ENCODE measurements at places on chromosomes 1 and 21. TPM values are rescaled to one million over a fixed set of nuclear protein-coding genes. Genes with fewer than 3 reads are reported as not detected.

SPRR4 gene
- not detected for polyA plus RNA-seq

SLC5A9 gene
- 1.6 TPM for polyA plus RNA-seq

PGBD5 gene
- polyA plus RNA-seq, result 39.1 TPM

DNM3 gene
- 5.9 TPM for polyA plus RNA-seq

MROH9 gene
- not detected for polyA plus RNA-seq

FCN3 gene
- polyA plus RNA-seq, result 0.47 TPM

SPRR5 gene
- not detected for polyA plus RNA-seq

OR2T3 gene
- not detected for polyA plus RNA-seq

FAM163A gene
- polyA plus RNA-seq, result 0.05 TPM

ERG gene
- 17.3 TPM for polyA plus RNA-seq

DLGAP3 gene
- polyA plus RNA-seq, result not detected

CRABP2 gene
- 277 TPM for polyA plus RNA-seq

CD48 gene
- polyA plus RNA-seq, result 1.2 TPM

RBBP5 gene
- polyA plus RNA-seq, result 9.4 TPM

POU3F1 gene
- polyA plus RNA-seq, result 1.8 TPM

DCST1 gene
- 0.11 TPM for polyA plus RNA-seq

TSHB gene
- not detected for polyA plus RNA-seq

ERO1B gene
- polyA plus RNA-seq, result 3.4 TPM

AK5 gene
- polyA plus RNA-seq, result 8.9 TPM

GBP7 gene
- not detected for polyA plus RNA-seq

TMEM201 gene
- 16.7 TPM for polyA plus RNA-seq

TMCO2 gene
- polyA plus RNA-seq, result not detected

MYOG gene
- 324 TPM for polyA plus RNA-seq

NPL gene
- 8.1 TPM for polyA plus RNA-seq

PDZK1 gene
- polyA plus RNA-seq, result 1.0 TPM
